ENCODE measurements at places on chromosomes 7 and 10.

- no peak for DNase-seq
Observed at GRCh38 chr10:33772370-33773252, 438.1 kb upstream of the NRP1 start.

GRCh38 chr10:7952266-7952665 is 102.2 kb upstream of the GATA3 start:
- no peak for DNase-seq

- no peak for DNase-seq
Observed at GRCh38 chr10:62661143-62661542, 143.4 kb upstream of the ADO start.

DNA sequence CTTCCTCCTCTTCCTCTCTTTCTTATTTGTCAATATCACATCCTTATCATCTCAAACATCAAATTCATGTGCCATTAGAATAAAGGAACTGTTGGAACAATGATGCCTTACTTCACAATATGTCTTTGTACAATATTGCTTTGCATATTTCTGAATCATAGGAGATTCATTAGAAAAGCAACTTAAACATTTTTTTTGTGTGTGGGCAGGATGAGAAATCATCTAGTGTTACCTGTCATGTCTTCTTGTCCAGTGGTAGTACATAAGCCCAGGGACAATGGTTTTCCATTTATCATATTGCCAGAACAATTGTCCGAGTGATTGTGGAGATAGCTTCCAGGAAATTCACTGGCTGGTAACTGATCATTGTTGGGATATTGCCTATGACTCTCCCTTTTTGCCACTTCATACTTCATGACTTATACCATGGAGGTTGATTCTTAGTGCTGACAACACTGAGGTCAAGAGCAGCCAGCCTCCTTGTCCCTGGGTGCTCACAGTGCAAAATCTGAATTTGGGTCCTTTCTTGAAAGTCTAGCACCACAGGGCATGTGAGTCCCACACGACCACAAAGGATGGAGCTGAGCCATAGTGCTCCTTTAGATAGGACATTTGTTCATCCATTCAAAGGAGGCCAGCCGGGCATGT is 215.0 kb downstream of the MDFIC start:
- no peak for DNase-seq

GRCh38 chr7:35700333-35700732 is 5.4 kb upstream of the HERPUD2 start:
- DNase-seq = no peak

DNA sequence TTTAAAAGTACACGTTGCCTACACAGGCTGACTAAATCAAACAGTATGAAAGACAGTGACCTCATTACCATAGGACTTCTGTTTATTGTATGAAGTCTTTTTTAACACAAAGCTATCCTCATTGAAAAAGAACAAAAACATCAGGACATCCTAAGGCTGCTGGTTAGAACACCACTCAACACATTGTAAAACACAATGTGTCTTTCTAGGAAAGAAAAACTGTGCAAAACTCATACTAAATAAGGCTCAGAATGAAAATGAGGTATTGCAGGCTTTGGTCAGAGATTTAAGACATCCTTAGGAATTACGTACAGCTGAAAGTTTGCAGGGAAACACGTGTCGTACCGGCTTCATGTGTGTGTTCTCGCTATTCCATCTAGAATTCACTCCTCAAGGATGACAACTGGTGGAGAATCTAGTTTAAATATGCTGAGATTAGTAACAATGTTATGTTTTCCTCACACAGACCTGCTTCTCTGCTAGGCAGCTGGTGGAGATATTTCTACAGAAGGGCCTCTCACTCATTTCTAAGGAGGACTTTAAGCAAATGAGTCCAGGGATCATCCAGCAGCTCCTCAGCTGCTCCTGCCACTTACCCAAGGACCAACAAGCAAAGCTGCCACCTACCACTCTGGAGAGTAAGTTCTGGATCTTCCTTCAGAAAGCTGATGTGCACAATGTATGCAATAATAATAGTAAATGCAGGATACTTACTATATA is 29.3 kb downstream of the SLC39A12 start:
- DNase-seq = no peak

DNA sequence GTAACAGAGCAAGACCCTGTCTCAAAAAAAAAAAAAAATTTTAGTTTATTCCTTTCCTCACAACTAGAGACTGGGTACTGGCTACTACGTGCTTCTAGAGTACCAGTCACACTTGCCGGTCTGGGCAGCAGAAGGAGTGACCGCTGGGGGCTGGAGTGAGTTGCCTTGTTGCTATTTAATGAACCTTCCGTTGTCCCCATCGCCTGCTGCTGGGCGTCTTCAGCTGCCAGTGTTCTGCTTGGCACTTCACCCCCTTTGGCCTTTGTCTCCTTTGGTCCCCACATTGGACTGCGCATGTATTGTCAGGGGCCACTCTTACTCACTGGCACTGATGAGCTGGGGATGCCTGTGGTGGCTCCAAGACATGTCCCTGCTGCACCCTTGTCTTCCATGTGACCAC is 110.6 kb downstream of the CLEC2L start:
- DNase-seq = no peak

GRCh38 chr7:75042286-75042685 is 31.3 kb downstream of the RCC1L start:
- no peak for DNase-seq

DNA sequence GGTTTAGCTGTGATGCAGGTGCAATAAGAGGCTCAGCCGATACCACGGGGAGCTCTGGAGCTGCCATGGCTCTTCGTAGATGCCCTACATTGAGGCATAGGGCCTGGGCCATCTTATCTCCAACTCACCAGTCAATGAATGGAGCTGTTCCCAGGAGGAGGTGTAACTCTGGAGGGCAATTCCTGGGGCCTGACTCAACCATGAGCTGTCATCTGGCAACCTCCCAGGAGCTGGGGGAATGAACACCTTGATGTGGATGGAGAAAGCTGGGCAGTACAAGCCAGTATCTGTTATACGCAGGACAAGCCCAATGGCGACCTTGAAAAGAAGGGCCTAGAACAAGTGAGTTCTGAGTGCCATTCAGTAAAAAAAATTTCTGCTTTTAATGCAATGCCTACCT is 224.0 kb upstream of the PLXDC2 start:
- DNase-seq = no peak

GRCh38 chr10:28014651-28015050 is 15.8 kb upstream of the ODAD2 start:
- DNase-seq = no peak

- no peak for DNase-seq
Observed at GRCh38 chr7:132402751-132403245, 173.5 kb downstream of the PLXNA4 start.

- DNase-seq = no peak
Observed at GRCh38 chr10:84334811-84335210, 6.4 kb downstream of the CCSER2 start.

- DNase-seq = no peak
Observed at GRCh38 chr10:14476641-14477407, 146.1 kb upstream of the FRMD4A start.

- no peak for DNase-seq
Observed at GRCh38 chr7:40836218-40836617, 701.4 kb downstream of the SUGCT start.

DNA sequence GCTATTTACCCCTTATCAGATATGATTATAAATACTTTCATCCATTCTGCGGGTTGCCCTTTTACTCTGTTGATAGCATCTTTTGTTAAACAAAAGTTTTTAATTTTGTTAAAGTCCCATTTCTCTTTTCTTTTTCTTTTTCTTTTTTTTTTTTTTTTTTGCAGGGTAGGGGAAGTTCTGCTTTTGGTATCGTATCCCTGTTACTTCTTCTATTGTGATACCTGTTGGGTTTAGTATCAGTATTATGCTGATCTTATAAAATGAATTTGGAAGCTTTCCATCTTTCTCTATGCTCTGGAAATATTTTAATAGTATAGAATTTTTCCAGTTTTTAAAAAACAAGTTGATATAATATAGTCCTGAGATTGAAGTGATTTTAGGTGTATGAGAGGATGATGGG is 6.0 kb downstream of the CCNJ start:
- DNase-seq = no peak

DNA sequence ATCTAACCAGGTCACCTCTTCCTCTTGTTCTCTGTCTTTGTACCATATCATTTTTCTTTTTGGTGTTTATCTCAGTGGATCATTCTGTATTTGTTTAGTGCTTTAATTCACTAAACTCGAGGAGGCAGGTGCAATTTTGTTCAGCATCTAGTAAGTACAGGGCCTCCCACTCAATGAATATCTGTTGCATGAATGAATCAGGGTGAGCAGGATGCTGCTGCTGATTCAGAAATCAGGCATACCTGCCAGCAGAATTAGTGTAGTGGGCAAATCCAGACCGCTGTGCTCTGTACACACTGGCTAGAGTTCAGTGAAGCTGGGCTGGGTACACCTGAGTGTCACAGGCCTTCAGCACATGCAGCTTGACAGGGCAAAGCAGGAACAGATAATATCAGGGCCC is 511.9 kb downstream of the SUGCT start:
- no peak for DNase-seq

DNA sequence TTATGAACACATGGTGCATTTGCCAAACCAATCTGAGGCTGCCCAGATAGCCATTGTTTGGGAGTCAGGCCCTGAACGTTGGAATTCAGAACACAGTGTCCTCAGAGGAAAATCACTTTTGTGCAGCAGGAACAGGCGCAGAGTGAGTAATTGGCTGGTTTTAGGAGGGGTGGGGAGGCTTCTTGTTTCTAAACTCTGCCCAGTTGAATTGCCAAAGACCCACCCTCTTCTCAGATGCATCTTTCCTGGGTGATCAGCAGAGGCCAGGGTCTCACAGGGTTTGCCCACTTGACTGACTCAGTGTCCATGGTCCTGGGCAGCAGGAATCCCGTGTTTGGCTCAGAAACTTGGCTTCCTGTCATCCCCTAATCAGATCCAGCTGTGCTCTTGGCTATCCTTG is 24.3 kb downstream of the PRLHR start:
- no peak for DNase-seq

GRCh38 chr7:98745722-98746318 is 124.0 kb downstream of the TMEM130 start:
- DNase-seq = peak; percentile 87

- DNase-seq = no peak
Observed at GRCh38 chr7:156173748-156174353, 361.6 kb upstream of the SHH start.

- DNase-seq = peak; percentile 73
Observed at GRCh38 chr7:31488562-31489203, 25.2 kb upstream of the ITPRID1 start.

DNA sequence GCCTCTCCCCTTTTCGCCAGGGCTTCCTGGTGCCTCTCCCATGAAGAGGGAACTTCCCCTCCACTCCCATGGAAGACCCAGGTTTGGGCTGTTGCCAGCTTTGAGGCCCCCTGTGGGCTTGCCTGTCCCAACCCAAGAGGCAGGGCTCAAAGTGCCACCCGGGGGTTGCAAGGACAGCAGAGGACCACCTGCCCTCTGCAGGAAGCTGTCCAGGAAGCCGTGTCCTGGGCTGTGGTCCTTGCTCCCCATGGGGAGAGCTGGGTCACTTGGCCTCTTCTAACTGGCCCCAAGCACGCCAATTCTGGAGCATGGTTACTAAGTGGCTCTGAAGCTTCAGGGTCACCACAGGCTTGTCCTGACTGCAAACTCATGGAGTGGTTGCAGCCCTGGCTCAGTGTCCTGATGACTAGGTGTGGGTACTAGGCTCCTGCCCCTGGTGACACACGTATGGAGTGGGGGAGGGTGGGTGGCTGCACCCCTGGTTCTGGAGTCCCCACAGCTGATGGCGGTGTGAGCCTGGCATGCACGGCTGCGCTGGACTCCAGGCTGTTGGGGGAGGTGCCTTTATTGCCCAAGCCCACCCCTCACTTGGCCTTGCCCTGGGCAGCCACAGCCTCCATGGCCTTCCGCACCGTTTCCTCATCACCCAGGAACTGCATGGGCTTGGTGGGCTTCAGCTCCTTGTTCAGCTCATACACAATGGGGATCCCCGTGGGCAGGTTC is 3.0 kb downstream of the PGAM2 start:
- no peak for DNase-seq

- no peak for DNase-seq
Observed at GRCh38 chr7:117946151-117946633, 73.0 kb upstream of the CTTNBP2 start.

DNA sequence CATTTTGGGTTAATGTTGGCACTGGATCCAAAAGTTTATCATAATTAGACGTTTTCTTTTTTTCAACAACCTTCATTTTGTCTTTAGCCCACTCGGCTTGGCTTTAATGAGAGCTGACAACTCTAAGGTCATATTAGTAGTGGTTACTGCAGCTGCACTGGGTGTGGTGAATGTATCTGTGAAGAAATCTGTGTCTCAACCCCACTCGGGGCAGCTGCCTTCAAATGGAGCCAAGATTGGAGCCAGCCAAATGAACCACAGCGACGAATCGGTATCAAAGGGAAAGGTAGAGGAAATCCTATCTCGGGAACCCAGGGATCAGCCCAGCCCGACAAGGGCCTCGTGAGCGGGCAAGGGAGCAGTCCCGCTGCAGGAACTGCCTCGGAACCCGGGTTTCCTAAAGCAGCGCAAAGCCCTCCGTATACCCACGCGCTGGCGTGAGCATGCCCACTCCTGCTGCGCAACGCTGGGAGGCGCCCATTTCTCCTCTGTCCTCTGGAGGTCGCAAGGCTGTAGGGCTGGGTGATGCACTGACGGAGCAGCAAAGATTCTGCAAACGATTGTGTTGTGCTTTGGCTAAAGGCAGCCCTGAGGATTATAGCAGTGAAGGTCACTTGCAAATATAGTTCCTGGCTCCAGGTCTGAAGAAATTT is 98.7 kb upstream of the MBL2 start:
- DNase-seq = no peak

- no peak for DNase-seq
Observed at GRCh38 chr10:132052124-132052523, 13.6 kb upstream of the JAKMIP3 start.

DNA sequence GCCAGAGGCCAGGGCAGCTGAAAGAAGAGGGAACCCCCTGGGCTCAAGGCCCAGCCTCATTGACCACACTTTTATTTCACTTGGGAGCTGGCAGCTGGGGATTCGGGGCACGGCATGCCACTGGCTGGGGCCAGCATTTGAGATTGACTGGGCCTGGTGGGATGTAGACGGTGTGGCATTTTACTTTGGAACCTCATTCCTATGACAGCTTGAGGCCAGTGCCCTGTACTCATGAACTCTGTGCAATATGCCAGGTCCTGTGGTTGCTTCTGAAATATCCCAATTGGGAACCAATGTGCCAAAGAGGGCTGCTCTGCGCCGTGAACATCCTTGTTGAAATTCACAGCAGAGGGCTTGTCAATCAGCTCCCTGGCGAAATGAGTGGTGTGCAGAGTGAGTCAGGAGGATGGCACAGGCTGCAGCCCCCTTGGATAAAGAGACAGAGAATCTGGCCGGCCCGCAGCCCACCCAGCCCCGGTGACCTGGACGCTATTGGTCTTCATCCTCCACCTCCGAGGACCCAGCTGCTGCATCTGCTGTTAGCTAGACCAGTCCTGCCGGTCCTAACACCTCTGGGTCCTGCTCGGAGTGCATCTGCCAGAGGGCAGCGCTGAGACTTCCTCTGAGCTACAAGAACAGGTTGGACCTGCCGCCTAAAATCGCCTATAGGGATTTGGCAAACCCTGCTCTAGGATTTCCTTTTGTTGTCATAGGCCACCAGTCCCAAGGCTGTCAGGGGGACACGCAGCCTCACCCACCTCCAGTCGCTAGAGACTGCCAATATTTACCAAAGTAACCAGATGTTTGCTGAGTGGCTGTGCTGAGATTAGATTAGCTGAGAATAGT is 58.0 kb downstream of the PRKAG2 start:
- no peak for DNase-seq

All from RPMI8226 (cell line).